ENCODE measurements at places on chromosomes 3 and 15.

GRCh38 chr15:49380912-49381311 is 42.1 kb upstream of the FGF7 start:
- no peak for DNase-seq

DNA sequence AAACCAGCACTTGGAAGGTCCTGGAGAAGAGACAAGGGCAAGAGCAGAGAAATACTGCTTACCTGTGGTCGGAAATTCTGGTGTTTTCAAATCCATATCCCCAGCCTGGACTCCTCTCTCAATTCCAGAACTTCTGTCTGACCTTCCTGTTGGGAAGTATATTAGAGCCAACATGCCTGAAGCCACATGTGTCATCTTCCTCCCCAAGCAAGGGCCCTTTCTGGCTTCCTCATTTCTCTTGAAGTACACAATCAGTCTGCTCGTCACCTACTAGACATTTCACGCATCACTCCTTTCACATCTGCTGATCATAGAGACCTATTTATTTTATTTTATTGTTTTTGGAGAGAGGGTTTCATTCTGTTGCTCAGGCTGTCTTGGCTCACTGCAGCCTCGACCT is 8.4 kb downstream of the PARP14 start:
- no peak for DNase-seq

GRCh38 chr15:27866505-27867165 is 232.5 kb downstream of the OCA2 start:
- DNase-seq: no peak

- DNase-seq: no peak
These were observed 43.6 kb downstream of the TIMP4 start for GRCh38 chr3:12115104-12115503.

GRCh38 chr3:150825916-150826377 is 63.0 kb upstream of the SIAH2 start:
- no peak for DNase-seq

DNA sequence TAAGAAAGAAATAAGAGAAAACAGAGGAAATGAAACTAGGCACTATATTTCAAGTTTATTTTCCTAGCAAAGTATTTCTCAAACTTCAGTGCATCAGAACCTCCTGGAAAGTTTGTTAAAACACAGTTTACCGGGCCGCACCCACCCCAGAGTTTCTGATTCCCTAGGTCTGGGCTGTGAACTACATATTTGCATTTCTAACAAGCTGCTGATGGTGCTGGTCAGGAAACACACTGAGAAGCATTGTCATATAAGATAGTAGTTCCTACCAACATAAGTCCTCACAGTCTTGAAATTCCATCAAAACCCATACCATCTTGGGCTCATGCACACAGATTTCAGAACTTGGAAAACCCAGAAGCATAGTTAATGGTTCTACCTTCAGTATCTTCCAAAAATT is 8.3 kb downstream of the SLC9A9 start:
- no peak for DNase-seq

Data from activated naive CD8-positive, alpha-beta T cell treated with anti-CD3 and anti-CD28 coated beads, Interleukin-2, amount 50 U/mL, for 24 hours (primary cell).